ENCODE measurements at places on chromosomes 16 and 17. TPM values are rescaled to one million over a fixed set of nuclear protein-coding genes. Genes with fewer than 3 reads are reported as not detected.
A peak's percentile ranks its signal among the peaks of the same experiment; 100 is the strongest.

DNA sequence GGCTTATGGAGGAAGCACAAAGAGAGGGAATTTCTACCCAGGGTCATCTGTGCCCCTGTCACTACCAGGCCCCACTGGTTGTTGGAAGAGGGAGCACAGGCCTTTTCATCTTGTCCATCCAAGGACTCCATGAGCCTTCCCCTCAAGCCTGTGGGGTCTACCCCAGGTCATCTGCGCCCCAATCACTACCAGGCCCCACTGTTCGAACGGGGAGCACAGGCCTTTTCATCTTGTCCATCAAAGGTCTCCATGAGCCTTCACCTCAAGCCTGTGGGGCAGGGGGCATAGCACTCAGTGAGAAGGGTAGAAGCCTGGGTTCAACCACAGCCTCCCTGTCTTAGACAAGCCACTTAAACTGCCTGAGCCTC is 101.5 kb upstream of the CDH5 start:
- DNase-seq = no peak
- no peak overlapping the region for H3K4me3 ChIP-seq
- H3K4me1 ChIP-seq = no peaks in the 10 kb centered on the region
- no peaks in the 10 kb centered on the region for H3K36me3 ChIP-seq
- H3K27ac ChIP-seq = peak overlapping the region; percentile 33

DNA sequence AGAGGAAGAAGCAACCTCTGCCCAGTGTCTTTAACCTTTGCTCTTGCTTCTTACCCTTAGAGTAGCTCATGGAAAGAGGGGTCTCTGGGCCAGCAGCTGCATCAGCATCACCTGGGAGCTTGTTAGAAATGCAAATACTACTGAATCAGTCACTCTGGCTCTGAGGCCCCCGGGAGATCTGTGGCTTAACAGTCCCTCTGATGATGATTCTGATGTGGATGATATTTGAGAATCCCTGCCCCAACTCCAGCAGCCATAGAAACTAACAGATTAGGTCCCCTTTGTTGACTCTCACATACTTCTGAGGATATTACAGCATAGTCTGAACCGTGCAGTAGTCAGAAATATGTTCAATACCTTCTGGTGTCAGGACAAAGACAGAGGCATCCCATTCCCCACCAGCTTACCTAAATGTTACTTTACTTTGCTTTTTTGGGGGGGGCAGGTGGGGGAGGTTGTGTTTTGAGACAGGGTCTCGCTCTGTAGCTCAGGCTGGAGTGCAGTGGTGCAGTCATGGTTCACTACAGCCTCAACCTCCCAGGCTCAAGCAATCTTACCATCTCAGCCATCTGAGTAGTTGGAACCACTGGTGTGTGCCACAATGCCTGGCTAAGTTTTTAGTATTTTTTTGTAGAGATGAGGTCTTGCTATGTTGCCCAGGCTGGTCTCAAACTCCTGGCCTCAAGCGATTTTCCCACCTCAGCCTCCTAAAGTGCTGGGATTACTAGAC is 220.1 kb downstream of the CCDC182 start:
- DNase-seq = no peak
- H3K4me1 ChIP-seq = no peaks in the 10 kb centered on the region
- H3K36me3 ChIP-seq = no peaks in the 10 kb centered on the region
- H3K4me3 ChIP-seq = no peak overlapping the region

DNA sequence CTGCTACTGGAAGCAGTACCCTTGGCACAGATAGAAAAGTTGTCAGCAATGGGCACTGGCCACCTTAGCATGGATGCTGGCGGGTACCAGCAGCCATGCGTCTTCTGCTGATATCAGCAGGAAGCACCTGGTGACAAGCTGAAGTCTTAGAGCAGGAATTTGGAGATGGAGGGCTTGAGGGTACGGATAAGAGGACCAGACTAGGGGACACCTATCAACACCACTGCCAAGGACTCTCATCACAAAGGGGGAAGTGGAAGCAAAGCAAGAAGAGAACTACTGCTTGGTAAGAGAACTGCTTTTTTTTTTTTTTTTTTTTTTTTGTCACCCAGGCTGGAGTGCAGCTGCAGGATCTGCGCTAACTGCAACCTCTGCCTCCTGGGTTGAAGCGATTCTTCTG is 35.4 kb upstream of the LYRM9 start:
- H3K36me3 ChIP-seq = no peaks in the 10 kb centered on the region
- no peaks in the 10 kb centered on the region for H3K27me3 ChIP-seq
- no peaks in the 10 kb centered on the region for H3K4me1 ChIP-seq
- H3K4me3 ChIP-seq = no peak overlapping the region

DNA sequence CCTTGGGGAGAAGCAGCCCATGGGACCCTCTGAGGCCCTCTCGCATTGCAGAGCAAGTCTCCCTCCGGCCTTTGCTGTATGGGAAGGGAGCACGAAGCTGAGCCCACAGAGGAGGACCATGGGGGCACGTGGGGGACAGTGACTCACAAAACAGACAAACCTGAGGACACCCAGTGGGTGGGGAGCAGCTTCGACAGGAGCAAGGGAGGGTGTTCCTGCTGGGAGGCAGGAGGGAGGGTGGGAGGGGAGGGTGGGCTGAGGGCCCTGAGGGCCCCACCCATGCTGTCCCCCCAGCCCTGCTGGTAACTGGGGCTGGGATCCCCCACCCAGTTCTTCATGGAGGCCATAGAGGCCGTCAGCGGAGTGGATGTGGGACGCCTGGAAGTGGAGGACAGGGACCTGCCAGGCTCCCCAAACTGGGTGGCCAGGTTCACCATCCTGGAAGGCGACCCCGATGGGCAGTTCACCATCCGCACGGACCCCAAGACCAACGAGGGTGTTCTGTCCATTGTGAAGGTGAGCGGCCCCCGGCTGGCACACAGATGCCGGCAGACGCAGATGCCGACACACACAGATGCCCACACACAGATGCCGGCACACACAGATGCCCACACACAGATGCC is 12.5 kb downstream of the SLC22A31 start:
- no peak overlapping the region for H3K27ac ChIP-seq
- H3K4me3 ChIP-seq = no peak overlapping the region
- H3K27me3 ChIP-seq = peaks cover 10% of the 10 kb centered on the region
- no peaks in the 10 kb centered on the region for H3K36me3 ChIP-seq
- DNase-seq = no peak

GRCh38 chr16:51854401-51854951 is 692.5 kb downstream of the TOX3 start:
- no peak for DNase-seq
- no peaks in the 10 kb centered on the region for H3K36me3 ChIP-seq
- H3K27me3 ChIP-seq = no peaks in the 10 kb centered on the region
- H3K27ac ChIP-seq = no peak overlapping the region
- no peaks in the 10 kb centered on the region for H3K4me1 ChIP-seq

DNA sequence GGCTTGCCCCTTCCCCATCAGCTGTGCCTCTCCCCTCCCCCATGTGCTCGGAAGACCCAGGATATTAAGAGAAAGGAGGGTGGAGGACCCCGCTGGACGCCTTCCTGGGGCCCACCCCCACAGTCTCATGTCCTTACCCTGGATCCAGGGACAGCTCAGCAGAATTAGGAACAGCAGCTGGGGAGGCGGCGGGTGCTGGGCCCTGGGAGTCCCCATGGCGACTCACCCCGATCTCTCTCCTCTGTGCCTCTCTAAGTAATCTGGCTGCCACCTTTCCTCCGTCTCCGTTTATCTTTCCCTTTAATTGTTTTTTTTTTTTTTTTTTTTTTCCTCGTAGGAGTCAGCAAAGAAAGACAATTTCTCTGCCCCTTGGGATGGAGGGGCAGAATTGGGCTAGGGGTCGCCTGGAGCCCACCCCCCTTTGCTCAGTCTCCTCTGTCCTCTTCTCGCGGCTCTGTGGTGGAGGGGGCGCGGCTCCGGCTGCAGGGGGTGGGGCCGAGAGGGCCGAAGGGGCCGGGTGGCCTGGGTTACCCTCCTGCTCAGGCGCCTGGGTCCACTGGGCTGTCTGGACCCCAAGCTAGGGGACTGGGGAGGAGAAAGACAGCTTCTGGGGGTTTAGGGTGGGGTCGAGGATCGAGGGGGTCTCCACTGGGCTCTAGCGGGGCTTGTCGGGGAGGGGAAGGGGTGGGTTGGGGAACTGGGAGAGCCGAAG is 390 bp downstream of the SEZ6L2 start:
- peak overlapping the region; percentile 73 for H3K4me3 ChIP-seq
- no peaks in the 10 kb centered on the region for H3K4me1 ChIP-seq
- H3K27me3 ChIP-seq = peaks cover 10% of the 10 kb centered on the region
- no peaks in the 10 kb centered on the region for H3K36me3 ChIP-seq
- H3K27ac ChIP-seq = peak overlapping the region; percentile 64

GRCh38 chr17:77770331-77771105 is 188.0 kb upstream of the TNRC6C start:
- H3K4me3 ChIP-seq = no peak overlapping the region
- H3K4me1 ChIP-seq = no peaks in the 10 kb centered on the region
- H3K36me3 ChIP-seq = no peaks in the 10 kb centered on the region
- H3K27me3 ChIP-seq = no peaks in the 10 kb centered on the region

DNA sequence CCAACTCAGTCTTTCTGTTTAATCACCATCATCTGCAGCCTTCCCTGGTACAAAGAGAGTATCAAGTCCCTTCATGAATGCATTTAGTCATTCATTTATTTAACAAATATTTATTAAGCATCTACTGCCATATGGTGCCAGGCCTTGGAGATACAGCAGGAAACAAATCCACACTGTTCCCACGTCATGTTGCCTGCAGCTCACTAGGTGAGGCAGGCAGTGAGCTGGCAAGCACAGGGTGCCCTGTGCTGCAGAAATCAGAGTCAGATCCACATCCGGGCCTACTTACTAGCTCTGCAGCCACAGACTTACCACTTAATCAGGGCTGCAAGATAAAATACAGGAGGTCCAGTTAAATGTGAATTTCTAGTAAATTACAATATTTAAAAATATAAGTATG is 38.5 kb upstream of the CES5A start:
- no peak overlapping the region for H3K27ac ChIP-seq
- H3K27me3 ChIP-seq = no peaks in the 10 kb centered on the region
- H3K4me3 ChIP-seq = no peak overlapping the region
- H3K4me1 ChIP-seq = no peaks in the 10 kb centered on the region
- DNase-seq = no peak
- H3K36me3 ChIP-seq = no peaks in the 10 kb centered on the region

DNA sequence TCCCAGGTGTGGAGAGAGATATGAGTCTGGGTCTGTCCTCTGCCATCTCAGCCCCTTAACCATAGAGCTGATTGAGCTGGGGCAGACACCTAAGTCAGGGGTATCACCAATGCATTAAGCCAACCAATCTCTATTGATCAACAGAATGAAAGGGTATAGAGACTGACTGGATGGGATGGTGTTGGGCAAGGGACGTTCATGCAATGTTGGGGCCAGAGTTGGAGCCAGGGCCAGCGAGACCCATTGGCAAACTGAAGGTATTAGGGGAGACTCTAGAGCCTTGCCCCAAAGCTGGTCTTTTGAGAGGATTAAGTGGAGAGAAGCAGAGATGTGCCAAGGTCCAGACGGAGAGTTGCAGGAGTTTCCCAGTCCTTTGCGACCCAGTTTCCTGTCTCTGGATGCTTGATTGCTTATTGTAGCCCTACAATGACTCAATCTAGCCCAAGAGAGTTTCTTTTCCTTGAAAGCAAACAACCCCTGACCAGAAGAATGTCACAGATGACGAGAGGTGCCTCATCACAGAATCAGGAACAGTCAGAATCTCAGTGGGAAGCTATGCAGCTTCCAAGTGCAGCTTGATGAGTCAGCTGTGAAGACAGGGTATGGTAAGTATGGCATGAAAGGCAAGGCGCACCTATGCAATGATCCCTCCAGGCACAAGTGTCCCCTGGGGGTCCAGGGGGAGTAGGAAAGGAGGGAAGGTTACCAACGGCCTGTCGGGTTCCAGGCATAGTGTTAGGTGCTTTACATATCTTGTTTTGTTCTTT is 137.2 kb downstream of the UTP18 start:
- DNase-seq = no peak
- H3K36me3 ChIP-seq = no peaks in the 10 kb centered on the region
- no peaks in the 10 kb centered on the region for H3K27me3 ChIP-seq

- no peaks in the 10 kb centered on the region for H3K27me3 ChIP-seq
- no peaks in the 10 kb centered on the region for H3K36me3 ChIP-seq
- DNase-seq = no peak
- H3K4me1 ChIP-seq = peaks cover 9% of the 10 kb centered on the region
Measured at GRCh38 chr16:16146380-16147315, 76.6 kb downstream of the ABCC6 start.

- no peaks in the 10 kb centered on the region for H3K27me3 ChIP-seq
- no peaks in the 10 kb centered on the region for H3K4me1 ChIP-seq
- H3K4me3 ChIP-seq = no peak overlapping the region
- DNase-seq = no peak
- no peaks in the 10 kb centered on the region for H3K36me3 ChIP-seq
Measured at GRCh38 chr17:49029801-49030200, 32.6 kb downstream of the IGF2BP1 start.

ASGR2 gene
- 0.96 TPM for total RNA-seq

RNF135 gene
- 29.2 TPM for total RNA-seq

CCT6B gene
- total RNA-seq = 4.4 TPM

EEF2KMT gene
- total RNA-seq = 10.2 TPM

DHRS7C gene
- not detected for total RNA-seq
